SK-N-MC (cell line): ENCODE measurements at places on chromosomes 2 and 18.

DNA sequence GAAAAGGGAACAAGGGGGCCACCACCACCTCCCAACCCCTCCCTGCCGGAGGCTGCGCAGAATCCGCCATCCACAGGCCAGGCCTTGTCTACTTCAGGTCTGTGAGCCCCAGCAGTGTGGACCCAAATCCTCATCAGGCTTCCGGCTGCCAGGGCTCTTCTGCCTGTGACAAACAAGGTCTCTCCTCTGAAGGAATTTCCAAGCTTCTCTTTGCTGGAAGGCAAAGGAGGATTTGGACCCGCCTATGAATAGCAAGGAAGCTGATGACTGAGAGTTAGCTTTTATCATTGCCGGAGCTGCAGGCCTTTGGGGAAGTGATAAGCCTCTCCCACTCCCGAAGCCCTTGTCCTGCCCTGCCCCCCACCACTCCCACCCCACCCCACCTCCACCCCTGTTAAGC lies 93.7 kb upstream of the SH3BP4 start:
- no peak for DNase-seq

DNA sequence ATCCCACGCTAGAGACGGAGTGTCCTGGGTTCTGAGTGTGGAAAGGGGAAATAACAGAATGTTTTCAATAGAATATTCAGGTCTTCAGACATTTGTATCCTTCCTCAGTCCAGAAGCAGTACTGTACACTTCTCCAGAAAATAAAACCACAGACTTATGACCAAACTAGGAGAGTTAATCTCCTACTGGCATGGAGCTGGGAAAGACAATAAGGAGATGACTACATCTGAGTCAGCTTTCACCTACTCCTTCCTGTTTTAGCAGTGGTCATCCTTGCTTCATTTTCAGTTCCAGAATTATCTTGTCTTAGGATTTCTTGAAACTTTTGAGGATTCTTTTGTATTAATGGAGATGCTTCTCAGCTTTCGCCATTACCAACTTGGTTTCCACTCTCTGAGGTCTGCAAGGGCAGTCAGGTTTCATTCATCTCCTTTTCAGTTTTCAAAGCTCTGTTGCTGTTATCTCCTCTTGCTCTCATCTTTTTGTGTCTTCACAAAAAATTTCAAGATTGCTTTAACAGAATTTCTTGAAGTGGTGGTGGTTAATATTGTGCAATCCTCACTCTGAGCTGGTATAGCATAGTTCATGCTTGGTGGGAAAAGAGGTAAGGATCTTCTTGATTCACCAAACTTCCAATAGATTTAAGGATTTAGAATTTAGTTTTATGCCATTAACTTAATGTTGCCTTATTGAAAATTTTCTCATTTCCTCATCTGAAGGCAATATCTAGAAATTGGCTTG lies 23.7 kb upstream of the NR4A2 start:
- DNase-seq, result no peak

GRCh38 chr2:164840458-164840929 lies 1.1 kb downstream of the COBLL1 start:
- DNase-seq, result no peak

- DNase-seq, result no peak
Measured at GRCh38 chr2:96952016-96952750, 34.2 kb downstream of the FAM178B start.

- DNase-seq, result no peak
Measured at GRCh38 chr2:160140471-160140870, 59.6 kb downstream of the ITGB6 start.
